ENCODE measurements at places on chromosomes 5 and 9. TPM values are rescaled to one million over a fixed set of nuclear protein-coding genes. Genes with fewer than 3 reads are reported as not detected.

ZNF462 gene
- 20.9 TPM for total RNA-seq

IFNK gene
- total RNA-seq = not detected

SCGB3A2 gene
- total RNA-seq = not detected

CBY3 gene
- total RNA-seq = not detected

ADAMTSL2 gene
- 4.9 TPM for total RNA-seq

FRMPD1 gene
- 0.82 TPM for total RNA-seq

CDH9 gene
- not detected for total RNA-seq

MLANA gene
- total RNA-seq = not detected

GRCh38 chr5:78660401-78660800 lies 11.8 kb upstream of the LHFPL2 start:
- no peak for DNase-seq

GRCh38 chr5:108765647-108766046 lies 17.9 kb downstream of the FER start:
- DNase-seq = no peak

- no peak for DNase-seq
Measured at GRCh38 chr9:96726946-96727345, 50.9 kb downstream of the ZNF510 start.

GRCh38 chr5:180837478-180837877 lies 23.6 kb downstream of the ZFP62 start:
- DNase-seq = no peak

DNA sequence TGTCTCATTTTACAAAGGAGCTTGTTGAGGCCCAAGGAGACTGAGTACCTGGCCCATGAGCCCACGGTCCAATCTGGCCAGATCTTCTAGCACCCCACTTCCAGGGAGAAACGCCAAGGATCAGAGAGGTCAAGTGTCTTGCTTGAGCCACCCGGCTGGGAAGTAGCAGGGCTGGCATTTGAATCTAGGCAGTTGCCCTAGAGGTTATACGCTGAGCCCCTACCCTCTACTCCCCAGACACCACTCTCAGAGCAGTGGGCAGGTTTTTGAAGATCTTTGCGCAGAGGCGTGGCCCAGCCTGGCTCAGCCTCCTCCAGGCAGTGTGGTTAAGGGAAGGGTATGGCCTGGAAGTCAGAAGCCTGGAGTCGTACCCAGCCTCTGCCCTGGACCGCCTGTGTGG lies 5.8 kb upstream of the NUP214 start:
- peak; percentile 26 for DNase-seq

- no peak for DNase-seq
Measured at GRCh38 chr5:180135128-180135955, 63.8 kb upstream of the RNF130 start.

DNA sequence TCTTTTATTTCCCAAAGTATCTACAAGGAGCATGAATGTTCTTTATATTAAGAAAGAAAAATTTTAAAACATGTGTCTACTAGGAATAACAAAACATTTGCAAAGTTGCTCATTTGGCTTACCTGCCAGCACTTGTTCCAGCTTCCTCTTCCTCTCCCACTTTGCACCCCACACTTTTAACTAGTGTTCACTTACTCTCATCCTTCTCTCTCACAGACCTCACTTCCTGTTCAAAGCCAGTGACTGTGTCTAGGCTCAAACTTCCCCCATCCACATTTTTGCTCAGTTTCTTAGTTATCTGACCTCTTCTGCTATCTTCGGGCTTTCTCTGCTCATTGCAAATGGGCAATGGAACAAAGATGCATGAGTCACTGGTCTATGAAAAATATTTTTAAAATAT lies 512.2 kb upstream of the ZNF462 start:
- no peak for DNase-seq

GRCh38 chr9:126676685-126677143 lies 63.0 kb downstream of the LMX1B start:
- DNase-seq = no peak

DNA sequence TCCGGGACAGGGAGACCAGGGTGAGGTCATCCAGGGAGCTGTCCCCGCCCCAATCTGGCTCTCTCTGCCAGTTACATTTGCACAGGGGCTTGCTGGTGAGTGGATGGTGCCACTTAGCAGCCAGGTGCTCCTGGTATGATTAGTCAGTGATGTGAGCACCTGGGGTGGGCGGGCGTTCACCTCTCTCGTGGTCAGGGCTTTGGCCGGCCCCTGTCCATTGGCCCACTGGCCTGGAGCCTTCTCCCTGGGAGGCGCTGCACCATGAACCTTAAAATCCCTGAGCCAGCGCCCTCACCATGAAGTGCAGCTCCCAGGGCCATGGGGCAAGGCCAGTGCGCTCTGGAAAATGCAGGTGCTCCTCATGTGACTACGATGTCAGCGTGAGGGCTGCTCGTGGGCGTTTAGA lies 2.0 kb downstream of the NKD2 start:
- DNase-seq = no peak

GRCh38 chr5:135246923-135247795 lies 151.9 kb downstream of the MACROH2A1 start:
- DNase-seq = peak; percentile 57

DNA sequence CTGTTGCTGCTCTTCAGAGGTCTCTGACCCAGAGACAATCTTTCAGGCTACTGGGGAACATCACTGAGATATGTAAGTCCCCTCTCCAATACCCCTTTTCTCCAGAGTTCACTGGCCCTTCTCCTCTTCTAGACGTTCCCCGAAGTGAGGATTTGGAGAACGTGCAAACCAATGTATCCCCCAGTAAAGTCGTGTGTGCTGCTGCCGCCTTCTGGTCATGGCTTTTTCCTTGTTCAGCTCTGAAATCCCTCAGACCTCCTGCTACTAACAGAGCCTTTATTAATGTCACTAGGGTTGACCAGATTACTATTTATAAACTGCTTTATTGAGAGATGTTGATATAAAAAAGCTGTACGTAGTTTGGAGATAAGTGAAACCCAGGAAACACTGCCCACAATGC lies 1028.6 kb downstream of the CDH9 start:
- DNase-seq = no peak

GRCh38 chr9:108180541-108180940 lies 675.2 kb downstream of the ACTL7B start:
- DNase-seq = no peak

DNA sequence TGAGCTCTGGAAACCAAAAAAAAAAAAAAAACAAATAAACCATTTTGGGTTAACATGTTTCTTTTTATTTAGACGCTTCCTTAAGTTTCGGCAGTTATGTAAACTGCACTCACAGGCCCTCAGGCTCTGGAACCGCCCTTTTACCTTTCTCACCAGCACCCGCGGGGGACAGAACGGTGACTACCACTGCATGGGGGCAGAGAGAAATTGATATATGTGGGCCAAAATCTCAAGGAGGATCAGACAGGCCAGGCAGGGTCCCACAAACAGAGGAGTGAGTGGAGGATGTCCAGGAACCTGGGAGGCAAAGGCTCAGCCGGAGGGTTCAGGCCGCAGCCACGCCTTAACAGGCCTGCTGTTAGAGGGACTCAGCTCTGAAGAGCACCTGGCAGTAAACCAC lies 54.4 kb downstream of the IRX2 start:
- DNase-seq = no peak

DNA sequence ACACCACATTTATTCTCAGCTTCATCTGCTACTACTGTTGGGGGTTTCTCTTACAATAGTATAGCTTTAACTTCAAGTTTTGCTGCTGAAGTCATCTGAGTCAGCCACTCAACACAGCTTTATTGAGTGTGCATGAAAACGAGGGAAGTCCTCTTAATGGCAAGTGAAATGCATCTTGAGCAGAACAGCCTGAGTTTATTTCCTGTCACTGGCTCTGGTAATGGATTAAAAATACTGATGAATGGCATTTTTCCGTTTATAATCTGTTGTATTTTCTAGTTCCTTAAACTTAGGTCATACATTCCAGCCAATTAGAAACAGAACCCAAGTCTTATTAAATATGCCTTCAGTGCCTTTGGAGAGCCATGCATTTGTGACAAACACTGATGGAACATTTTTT lies 238.6 kb downstream of the SLF1 start:
- DNase-seq = no peak

DNA sequence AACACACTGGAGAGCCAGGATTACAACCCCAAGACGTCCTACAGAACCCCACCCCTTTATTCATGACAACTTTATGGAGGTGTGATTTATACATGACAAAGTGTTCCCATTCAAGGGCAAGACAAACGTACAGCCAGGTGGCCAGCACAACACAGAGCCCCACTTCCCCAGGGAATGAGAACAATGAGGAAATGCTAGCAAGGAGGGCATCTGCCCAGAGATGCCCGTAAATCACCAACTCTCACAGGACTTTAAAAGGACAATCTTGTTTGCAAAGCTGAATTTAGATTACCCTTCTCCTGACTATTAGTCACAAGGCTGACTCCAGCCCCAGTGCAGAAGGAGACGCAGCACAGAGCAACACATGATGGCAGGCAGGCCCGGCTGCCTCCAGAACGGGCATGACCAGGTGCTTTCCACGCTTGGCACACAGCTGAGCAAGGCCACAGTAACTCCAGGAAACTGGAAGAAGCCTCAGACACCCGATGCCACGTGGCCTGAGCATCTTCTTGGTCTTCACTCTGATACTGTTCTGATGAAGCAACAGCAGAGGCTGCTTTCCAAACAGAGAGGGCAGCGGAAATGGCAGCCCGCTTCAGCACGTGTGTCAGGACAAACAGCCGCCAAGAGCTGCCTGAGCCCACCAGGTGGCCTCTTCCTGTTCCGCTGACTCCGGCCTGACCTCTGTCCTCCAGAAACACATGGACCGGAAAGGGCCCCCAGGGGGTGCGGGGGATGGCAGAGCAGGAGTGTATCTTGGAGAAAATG lies 51.4 kb downstream of the ROR2 start:
- no peak for DNase-seq

GRCh38 chr9:69389437-69389995 lies 64.5 kb downstream of the ENTREP1 start:
- no peak for DNase-seq

GRCh38 chr5:150113047-150113744 lies 26.8 kb upstream of the CSF1R start:
- DNase-seq = peak; percentile 63

DNA sequence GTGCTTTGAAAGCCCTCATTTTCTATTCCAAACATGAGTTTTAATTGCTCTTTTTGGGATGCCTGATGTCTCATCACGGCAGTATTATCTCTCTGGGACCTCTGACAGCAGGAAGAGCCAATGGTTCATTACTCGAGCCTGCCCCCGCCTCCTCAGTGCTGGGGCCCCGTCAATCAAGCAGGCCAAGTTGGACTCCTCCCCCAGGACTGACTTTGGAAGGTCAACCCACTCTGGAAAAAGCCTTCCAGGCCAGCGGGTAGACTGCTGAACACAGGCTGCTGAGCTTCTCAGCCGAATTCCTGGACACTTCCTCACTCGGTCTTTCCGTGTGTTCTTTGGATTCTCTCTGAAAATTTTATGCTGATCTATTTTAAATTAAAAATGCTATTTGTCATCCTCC lies 9.5 kb upstream of the BARHL1 start:
- DNase-seq = no peak

GRCh38 chr5:136802383-136802782 lies 437.0 kb upstream of the TRPC7 start:
- no peak for DNase-seq

DNA sequence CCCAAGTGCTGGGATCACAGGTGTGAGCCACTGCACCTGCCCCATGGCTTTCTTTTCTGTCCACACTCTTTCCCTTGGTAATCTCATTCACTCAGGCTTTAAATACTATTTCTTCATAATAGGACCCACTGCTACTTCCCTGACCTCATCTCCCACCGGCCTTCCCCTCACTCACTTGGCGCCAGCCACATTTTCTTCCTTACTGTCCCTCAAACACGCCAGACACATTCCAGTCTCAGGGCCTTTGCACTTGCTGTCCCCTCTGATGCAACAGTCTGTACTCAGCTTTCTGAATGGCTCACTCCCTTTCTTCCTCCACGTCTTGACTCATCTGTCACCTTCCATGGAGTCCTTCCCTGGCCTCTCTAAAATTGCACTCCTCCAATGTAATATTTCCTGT lies 111.1 kb upstream of the MVB12B start:
- DNase-seq = no peak

GRCh38 chr9:110192531-110193261 lies 15.3 kb downstream of the C9orf152 start:
- DNase-seq = no peak

- DNase-seq = no peak
Measured at GRCh38 chr5:151757233-151758140, 944 bp downstream of the ATOX1 start.
